HuH-7 (cell line): ENCODE measurements at places on chromosomes 13 and 19.
A peak's percentile ranks its signal among the peaks of the same experiment; 100 is the strongest.

- DNase-seq = no peak
These were observed 26.1 kb downstream of the GAS6 start for GRCh38 chr13:113837560-113838355.

- DNase-seq = no peak
These were observed 223.8 kb upstream of the TMTC4 start for GRCh38 chr13:100898431-100898830.

DNA sequence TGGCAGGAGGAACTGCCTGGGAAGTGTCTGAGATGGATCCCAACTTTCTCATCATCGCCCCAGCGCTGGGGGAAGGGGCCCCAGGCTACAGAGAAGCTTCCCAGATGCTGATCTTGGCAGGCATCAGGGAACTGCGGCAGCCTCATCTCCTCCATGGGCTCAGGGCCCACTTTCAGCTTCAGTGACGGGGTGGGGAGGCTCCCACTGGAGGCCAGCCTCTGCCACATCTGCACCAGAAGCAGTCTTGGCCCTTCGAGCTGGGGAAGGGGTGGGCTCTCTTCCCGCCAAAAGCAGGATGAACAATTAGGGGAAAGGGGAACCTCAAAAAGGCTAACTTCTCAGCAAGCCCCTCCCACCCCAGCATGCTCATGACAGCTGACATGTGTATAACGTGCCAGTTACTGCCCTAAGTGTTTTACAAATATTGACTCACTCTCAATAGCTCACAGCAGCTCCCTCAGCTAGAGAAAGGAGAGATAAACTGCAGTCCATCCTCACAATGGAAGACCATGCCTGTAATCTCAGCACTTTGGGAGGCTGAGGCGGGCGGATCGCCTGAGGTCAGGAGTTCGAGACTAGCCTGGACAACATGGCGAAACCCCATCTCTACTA lies 7.1 kb upstream of the S1PR2 start:
- DNase-seq = peak; percentile 43

- DNase-seq = peak; percentile 87
These were observed 1.5 kb upstream of the FTL start for GRCh38 chr19:48963371-48964204.

DNA sequence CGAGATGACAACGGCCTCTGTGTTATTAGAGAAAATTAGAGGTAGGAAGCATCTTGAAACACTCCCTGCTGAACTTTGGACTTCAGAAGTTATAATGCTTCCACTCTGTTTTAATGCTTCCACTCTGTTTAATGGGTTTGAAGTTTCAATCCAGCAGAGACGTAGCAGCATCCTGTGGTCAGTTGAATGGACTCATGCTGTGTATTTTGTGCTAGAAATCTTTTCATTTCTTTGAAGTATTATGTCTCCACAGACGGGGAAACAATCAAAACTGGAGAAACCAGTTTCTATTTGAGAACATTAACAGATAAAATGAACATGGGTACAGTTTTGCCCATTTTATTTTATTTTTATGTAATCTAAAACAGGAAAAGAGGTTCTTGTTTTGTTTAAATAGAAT lies 1736.2 kb downstream of the SLITRK5 start:
- DNase-seq = no peak

- DNase-seq = no peak
These were observed 206.6 kb upstream of the SLC10A2 start for GRCh38 chr13:103272770-103273169.

DNA sequence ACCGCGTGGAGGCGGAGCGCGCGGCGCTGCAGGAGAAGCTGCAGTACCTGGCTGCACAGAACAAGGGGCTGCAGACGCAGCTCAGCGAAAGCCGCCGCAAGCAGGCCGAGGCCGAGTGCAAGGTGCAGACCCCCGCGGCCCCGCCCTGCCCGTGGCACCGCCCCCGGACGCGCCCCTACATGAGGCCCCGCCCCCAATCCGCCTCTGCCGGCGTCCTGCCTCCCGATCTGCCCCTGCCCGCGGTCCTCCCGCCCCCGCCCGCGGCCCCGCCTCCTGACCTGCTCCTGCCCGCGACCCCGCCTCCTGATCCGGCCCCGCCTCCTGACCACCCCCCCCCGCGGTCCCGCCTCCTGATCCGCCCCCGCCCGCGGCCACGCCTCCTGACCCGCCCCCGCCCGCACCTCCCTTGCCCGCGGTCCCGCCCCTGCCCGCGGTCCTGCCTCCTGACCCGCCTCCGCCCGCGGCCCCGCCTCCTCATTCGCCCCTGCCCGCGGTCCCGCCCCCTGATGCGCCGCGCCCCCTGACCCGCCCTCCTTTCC lies 11.7 kb downstream of the PRR36 start:
- DNase-seq = no peak
